Iris pigment epithelial cell (primary cell): ENCODE measurements at places on chromosomes 4 and X.
A peak's percentile ranks its signal among the peaks of the same experiment; 100 is the strongest.

GRCh38 chrX:108224727-108225621 is 133.4 kb downstream of the ATG4A start:
- peak; percentile 38 for DNase-seq

- DNase-seq: no peak
Observed at GRCh38 chr4:68855771-68856170, 40.0 kb downstream of the UGT2B10 start.

- no peak for DNase-seq
Observed at GRCh38 chrX:115236560-115236959, 2.7 kb upstream of the LRCH2 start.

DNA sequence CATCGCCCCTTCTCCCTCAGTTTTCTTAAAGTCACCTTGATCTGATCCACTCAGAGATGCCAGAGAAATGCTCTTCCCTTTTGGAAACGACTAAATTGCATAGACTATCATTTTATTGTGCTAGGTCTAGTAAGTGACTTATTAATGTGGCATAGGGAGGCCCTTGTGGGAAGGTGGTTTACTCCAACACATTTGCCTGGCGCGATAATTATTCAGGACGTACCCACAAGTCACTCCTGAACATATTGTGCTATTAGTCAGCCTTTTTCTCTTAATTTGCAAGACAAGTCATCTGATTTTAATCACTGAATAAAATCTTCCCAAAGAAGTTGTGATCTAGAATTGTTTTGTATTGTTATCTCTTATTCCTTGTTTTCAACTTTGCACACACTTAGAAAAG is 7.6 kb downstream of the ENPEP start:
- no peak for DNase-seq

- DNase-seq: no peak
Observed at GRCh38 chr4:138114434-138114833, 127.7 kb downstream of the SLC7A11 start.

DNA sequence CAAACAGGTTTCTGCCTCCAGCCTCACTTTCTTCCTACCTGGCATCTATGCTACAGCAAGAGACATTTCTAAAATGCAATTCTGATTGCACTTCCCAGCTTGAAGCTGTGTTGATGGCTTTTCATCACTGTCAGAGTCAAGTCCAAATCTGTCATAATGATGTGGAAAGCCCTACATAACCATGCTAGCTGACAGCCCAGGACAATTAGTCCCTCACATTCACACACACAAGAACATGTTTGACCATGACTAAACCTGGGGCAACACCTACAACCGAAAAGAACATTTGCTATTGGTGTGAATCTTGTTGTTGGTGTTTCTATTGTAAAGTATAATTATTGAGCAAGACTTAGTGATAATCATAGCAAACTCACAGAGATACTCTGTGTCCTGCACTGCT is 58.2 kb downstream of the PPM1K start:
- DNase-seq: no peak

DNA sequence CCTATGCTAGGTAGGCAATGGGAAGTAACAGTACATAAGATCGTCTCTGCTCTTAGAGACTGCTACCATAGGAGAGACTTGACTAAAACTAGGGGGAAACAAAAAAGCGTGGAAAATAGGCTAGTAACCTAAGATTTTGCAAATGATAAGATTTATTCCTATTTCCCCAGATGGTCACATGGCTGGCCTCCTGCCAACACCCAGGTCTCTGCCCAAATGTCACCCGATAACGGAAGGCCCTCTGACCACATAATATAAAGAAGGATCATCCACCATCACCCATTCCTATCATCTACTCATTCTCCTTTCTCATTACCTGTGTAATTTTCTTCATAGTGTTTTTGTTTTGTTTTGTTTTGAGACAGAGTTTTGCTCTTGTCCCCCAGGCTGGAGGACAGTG is 4.7 kb downstream of the LAMP2 start:
- no peak for DNase-seq

- DNase-seq: no peak
Observed at GRCh38 chr4:84651499-84651898, 68.6 kb downstream of the CDS1 start.

- peak; percentile 69 for DNase-seq
Observed at GRCh38 chr4:38804654-38805295, at the start of gene TLR1. TSS of gene TLR1 (minus strand) at chr4:38804791. CDS start at chr4:38798831, 5,960 bp downstream.

GRCh38 chr4:165331823-165332222 is 4.4 kb downstream of the MSMO1 start:
- DNase-seq: no peak

GRCh38 chr4:86717651-86718050 is 123.5 kb downstream of the PTPN13 start:
- no peak for DNase-seq

- peak; percentile 84 for DNase-seq
Observed at GRCh38 chr4:98652996-98653395, 5.4 kb downstream of the TSPAN5 start.

GRCh38 chr4:165151734-165152133 is 39.1 kb upstream of the TMEM192 start:
- peak; percentile 20 for DNase-seq

DNA sequence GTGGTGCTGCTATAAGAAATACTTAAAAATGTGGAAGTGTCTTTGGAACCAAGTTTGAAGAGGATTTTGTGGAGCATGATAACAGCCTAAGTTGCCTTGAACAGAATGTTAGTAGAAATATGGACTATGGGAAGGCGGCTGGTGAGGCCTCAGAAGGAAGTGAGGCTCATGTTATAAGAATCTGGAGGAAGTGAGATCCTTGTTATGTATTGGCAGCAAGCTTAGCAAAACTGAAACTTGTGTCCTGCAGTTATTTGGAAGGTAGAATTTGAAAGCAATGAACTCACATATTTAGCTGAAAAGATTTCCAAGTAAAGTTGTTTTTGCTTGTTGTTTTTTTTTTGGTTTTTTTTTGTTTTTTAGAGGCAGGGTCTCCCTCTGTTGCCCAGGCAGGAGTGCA is 13.6 kb upstream of the MED14 start:
- DNase-seq: peak; percentile 17

DNA sequence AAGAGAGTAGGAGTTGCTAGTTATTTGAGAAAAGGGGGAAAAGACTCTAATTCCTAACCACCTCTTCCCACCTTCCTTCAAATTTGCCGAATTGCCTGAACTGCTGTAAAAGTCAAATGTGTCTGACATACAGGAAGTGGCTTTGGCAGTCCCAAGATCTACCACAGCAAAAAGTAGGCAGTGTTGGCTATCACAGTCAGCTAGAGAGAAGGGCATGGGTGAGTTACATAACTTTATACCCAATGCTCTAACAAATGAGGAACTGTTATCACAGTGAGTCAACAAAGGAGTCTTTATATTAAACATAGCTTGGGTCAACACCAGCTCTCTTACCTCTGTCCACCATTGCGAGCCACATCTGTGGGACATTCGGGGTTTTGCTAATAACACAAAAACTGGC is 2.4 kb upstream of the MBNL3 start:
- DNase-seq: no peak

GRCh38 chrX:9286234-9286633 is 178.6 kb upstream of the TBL1X start:
- DNase-seq: no peak

DNA sequence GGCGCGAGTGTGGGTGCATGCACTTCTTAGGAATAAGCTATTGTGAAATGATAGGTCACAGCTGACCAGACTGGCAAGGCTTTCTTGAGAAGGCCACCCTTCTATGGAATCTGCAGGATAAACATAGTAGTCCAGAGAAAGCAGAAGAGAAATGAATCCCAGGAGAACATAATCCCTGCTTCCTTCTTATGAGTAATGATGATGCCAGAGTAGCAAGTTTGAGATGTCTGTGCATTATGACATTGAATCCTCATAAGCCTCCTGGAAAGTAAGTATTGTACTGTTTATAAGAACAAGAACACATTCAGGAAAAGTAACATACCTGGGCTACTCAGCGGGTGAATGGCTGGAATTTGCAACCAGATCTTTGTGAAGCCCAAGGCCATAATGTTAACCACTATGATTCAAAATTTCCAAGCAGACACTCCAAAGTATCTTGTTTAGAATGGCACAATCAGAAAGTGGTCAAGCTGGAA is 272.1 kb upstream of the HS3ST1 start:
- DNase-seq: peak; percentile 56

DNA sequence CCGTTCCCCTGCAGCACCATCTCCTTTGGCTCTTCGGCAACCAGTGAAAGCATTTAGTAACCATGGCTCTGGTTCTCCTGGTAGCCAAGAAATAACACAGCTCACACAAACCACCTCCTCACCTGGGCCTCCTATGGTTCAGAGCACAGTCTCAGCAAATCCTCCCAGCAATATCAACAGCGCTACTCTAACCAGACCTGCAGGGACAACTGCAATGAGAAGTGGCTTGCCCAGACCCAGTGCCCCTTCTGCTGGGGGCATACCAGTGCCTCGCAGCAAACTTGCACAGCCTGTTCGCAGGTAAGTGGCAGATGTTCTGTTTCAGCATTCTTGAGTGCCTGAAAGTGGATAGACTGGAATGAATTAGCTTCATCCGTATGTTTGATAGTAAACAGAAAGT is 63.0 kb upstream of the SLC10A4 start:
- DNase-seq: no peak

DNA sequence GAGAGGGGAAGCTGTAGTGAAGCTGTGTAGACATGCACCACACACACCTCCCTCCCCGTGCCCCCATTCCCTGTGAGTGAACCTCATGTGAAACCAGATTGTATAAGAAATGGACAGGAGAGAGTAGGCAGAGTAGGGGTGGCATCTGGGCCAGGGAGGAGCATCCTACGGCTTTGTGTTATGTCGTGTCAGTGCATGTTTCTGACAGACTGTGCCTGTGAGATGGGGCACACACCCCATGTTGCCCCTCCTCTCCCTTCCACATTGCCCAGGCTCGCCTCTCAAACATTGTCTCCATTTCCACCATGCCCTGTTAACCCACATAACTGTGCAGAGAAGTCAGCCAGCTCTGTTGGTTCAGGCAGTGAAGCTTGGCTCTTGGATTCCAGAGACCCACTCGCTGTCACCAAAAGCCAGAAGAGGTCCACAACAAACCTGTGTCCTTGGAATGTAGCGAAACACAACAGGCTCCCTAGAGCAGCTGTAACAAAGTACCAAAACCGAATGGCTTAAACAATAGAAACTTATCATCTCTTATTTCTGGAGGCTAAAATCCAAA is 56.1 kb downstream of the SLC9A6 start:
- no peak for DNase-seq

DNA sequence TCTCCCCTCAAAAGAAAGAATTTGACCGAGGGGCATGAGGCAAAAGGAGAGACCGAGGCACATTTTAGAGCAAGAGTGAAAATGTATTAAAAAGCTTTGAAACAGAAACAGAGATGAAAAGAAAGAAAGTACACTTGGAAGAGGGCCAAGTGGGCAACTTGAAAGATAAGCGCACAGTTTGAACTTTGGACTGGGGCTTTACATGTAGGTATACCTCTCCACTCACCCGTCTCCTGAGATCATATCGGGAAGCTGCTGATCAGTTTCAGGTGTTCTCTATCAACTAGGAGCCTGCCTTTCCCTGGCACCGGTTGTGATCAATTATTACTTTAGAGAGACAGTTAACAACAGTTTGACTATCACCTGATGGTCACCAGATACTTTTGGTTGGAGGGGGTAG is 2666.5 kb downstream of the ARAP2 start:
- DNase-seq: no peak

- DNase-seq: no peak
Observed at GRCh38 chrX:40663078-40663740, 15.8 kb upstream of the CXorf38 start.

DNA sequence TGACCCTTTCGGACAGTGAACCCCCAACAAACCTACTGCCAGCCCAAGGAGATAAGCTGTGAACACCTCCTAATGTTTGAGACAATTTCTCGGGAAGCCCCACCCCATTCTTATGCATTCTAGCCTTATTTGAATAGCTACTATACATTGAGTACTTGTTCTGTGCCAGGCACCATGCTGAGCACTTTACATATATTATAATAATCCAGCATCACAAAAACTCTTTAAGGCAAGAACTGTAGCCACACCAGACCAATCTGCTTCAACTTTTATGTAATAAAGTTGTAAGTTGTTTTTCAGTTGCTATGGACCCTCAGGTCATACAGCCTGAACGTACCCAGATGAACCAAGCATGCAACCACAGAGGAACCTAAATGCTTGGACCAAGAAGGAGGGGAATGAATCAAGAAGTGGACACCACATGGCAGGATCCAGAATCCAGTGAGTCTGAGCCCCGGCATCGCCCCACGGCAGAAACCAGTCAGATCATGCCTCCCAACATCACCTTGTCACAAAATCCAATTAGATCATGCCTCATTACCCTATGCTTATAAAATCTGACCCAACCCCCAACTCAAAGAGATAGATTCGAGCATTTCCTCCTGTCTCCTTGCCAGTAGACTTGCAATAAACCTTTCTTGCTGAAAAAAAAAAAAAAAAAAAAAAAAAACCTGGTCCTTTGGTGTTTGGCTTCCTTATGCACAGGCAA is 225.0 kb downstream of the QDPR start:
- no peak for DNase-seq

GRCh38 chr4:2935762-2936743 is 27.2 kb downstream of the NOP14 start:
- peak; percentile 86 for DNase-seq

GRCh38 chrX:374596-374995 is 12.1 kb downstream of the PPP2R3B start:
- peak; percentile 15 for DNase-seq

DNA sequence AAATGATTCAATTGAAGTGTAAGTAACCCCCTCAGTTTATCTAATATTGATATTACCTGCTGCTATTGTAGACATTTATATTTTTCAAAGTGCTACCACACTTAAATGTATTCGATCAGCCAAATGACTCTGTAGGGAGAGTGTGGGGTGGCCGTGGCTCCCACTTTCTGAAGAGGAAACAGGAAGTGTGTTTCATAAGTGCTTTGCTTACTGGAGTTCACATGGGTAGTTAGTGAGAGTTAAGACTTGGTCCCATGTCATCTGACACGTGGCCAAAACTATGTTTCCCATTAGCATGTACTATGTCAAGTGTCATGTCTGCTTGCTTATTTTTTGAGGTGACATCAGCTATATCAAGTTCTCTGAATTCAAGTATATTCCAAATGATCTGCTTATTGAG is 308.1 kb upstream of the GATB start:
- DNase-seq: no peak

DNA sequence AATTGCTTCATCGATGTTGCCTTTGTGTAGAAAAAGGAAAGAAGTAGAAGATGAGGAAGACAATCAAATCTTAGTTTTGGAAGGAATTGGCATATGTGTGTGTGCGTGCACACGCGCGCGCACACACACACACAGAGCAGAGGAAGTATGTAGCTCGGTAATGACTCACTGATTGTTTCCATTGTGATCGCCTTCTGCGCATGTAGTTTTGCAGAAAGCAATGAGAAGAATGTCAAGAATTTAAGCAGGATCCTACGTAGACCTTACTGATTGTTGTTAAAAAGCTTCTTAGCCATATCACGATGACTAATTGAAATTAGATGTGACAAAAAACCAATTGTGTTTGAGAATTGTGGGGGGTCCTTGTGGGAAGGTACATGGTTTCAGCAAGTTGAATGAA is 12.8 kb upstream of the LIMCH1 start:
- DNase-seq: peak; percentile 98

GRCh38 chr4:175973027-175973923 is 92.4 kb upstream of the WDR17 start:
- no peak for DNase-seq
